ENCODE measurements at places on chromosomes 6 and 20.

- DNase-seq = no peak
Observed at GRCh38 chr6:55704421-55704820, 125.4 kb upstream of the HMGCLL1 start.

DNA sequence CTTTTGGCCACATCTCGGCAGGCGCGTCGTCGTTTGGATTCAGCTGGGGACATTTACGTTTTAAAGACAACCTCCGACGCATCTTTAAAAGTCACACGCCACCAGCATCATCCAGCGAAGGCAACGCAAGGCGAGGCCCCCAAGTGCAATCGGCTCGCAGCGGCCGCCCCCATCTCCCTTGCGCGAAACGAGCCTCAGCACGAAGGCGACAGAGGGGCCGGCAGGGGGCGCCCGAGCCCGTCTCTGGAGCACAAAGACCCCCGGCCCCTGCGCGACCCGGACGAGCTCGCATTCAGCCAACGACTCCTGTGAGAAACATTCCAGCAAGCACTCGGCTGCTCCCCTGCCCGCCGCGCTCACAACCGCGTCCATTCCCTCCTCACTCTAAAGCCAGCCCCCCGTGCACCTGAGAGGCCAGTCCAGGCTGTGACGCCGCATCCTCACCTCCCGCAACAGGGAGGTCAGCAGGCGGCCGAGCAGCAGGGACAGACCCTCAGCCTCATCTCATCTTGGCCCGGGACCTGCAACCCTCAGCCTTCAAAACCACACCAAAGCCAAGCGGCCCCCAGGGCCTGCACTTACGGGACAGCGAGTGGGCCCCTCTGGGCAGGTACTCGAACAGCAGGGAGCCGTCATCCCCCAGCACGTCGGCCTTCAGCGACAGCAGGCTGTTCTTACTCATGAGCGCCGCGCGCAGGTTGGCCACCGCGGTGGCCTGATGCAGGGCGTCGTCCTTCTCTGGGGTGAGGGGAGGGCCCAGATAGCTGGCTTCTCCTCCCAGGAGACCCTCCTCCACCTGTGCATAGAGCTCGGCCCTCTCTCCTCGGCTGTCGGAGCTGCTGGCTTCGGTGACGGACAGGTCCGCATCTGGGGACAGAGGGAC lies 35.8 kb downstream of the SLC2A4RG start:
- DNase-seq = no peak

DNA sequence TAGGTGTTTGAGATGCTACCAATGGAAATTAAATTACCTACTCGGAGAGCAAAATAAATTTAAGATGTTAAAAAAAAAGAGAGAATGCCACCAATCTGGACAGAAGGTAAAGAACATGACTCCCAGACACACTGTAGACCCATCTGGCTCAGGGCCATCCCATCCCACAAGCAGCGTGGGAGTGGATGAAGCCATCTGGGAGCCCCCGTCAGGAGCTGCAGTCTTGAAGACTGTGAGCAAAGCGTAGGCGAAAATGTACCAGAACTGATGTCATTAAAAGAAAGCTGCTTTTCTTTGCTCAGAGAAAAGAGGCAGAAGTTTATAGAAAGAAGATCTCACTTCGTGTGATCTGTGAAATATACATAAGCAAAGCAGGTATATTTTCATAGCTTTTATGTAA lies 815.7 kb downstream of the QKI start:
- no peak for DNase-seq

DNA sequence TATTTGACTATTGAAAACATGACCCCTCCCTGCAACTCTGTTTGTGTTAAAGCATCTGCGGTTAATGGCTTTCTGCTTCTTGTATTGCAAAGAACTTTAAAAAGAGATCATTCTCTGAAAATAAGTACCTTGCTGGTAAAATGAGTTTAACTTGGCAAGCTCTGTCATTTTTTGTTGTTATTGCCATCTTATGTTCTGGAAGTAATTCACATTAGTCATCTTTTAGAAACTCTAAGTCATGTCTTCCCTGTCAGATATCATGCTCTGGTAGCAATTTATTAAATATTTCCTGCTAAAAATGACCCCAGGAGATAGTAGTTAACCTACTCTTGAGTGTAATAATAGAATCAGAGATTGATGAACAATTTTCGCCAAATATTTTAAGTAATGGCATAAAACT lies 890.6 kb downstream of the KIF16B start:
- DNase-seq = no peak

DNA sequence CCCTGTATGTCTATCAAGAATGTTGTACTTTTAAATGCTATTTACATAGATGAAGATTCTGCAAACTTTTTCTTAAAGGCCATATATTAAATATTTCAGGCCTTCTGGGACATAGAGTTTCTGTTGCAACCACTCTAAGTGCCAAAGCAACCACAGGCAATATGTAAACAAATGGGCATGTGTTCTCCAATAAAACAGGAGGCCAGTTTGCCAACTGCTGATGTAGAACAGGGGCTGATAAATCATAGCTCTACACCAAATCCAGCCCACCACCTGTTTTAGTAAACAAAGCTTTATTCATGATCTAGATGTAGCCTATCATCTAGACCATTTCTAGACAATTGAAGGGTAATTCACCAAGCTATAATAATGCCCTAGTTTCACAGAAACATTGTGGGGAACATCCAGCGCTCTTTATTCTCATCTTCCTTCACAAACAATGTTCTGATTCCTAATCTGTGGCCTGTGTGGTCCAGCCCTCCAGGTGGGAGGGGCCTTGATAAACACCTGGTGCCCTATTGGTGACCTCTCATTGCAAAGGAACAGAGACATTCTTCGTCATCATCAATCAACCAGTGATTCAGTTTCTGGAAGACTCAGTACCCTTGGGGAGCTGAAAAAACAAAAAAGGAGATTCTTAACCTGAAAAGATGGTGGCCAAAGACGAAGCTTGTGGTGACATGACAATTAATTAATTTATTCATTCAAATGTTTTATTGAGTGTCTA lies 80.2 kb downstream of the PREP start:
- DNase-seq = peak; percentile 53

DNA sequence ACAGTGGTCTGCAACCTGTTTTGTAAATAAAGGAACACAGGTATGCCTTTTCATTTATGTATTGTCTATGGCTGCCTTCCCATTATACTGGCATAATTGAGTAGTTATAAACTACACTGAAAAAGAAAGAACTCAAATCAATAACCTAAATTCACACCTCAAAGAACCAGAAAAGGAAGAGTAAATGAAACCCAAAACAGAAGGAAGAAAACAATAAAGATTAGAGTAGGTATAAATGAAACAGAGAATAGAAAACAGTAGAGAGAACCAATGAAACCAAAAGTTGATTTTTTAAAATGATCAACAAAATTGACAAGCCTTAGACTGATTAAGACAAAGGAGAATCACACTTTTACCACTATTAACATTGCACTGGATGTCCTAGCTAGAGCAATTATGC lies 34.7 kb downstream of the FAM184A start:
- DNase-seq = no peak

- DNase-seq = peak; percentile 87
Observed at GRCh38 chr6:16257999-16258708, 19.8 kb downstream of the GMPR start.

GRCh38 chr6:108661430-108661829 lies 100.7 kb downstream of the FOXO3 start:
- DNase-seq = no peak

DNA sequence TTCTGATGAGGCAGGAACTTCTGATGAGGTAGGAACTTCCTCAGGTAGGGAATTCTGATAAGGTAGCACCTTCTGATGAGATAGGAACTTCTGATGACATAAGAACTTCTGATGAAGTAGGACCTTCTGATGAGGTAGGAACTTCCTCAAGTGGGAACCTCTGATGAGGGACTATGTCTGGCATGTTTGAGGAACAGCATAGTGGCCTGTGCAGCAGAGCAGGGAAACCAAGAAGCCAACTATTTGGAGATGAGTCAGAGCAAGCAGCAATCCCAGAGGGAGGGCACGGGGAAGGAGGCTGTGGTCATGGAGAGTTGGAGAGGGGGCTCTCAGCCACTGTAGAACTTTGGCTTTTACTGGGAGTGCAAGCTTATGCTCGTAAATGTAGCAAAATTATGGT lies 132.4 kb downstream of the CFAP61 start:
- no peak for DNase-seq

DNA sequence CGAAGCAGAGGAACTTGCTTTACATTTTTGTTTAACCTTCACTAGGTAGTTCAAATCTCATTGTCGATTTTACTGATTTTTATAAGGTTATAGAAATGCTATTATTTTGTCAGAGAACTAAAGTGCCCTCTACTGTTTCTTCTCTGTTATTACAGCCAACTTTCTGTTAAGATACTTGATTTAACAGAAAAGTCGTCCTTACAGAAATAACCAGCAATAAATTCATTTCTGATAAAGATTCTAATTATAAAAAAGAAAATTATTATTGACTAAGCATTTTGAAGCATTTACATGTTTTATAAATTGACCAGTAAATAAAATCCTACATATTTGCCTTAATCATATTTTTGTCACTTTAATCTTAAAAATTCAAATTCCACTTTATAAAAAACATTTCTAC lies 60.8 kb downstream of the OGFRL1 start:
- peak; percentile 12 for DNase-seq

DNA sequence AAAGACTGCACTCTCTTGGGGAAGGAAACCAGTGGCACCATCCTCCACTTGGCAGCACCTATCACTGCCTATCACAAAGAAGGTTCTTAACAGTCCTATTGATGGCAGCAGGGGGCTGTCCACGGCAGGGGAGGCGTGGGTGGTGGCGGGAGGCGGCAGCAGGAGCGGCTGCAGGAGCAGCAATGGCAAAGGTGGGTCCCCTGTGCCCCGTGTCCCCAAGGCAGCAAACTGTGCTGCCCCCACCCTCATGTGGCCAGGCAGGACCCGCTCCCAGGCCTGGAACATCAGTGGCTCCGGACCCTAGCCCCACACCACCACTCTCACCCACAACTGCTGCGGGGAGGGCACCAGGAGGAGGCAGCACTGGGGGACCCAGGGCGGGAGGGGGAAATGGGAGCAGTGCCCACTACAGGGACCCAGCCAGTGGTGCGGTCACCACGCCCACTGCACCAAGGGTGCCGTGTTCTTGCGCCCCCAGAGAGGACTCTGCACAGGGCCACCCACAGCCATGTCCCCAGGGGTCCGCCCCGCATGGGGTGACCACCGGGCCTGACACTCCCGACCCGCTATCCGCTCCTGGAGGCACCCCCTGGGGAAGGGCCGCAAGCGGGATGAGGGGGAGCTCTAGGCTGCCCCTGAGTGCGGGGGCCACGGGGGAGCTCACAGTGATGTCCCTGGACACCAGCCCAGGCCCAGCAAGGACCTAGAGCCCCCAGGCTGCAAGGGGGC lies 54.6 kb downstream of the GMDS start:
- no peak for DNase-seq

DNA sequence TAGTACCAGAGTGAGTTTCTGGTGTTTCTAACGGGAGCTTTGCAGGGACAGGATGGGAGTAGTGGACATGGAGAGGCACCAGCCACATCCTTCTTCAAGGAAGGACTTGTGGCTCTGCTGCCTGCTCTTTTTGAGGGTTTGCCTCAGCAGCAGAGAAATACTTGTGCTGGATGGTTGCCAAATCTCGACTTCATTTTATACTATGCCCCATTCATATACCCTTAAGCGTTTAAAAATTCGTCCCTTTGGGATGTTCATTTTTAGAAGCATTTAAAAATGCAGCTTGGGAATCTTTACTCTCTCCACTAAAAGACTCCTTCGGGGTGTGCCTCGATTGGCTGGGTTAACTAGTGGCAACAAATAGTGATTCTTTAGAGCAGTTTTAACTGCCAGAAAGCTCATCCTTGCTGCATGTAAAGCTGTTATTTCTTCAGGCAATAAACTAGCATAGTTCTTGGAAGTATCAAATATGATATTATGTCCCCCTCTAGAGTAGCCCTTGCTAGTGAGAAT lies 126.5 kb upstream of the B3GAT2 start:
- no peak for DNase-seq

DNA sequence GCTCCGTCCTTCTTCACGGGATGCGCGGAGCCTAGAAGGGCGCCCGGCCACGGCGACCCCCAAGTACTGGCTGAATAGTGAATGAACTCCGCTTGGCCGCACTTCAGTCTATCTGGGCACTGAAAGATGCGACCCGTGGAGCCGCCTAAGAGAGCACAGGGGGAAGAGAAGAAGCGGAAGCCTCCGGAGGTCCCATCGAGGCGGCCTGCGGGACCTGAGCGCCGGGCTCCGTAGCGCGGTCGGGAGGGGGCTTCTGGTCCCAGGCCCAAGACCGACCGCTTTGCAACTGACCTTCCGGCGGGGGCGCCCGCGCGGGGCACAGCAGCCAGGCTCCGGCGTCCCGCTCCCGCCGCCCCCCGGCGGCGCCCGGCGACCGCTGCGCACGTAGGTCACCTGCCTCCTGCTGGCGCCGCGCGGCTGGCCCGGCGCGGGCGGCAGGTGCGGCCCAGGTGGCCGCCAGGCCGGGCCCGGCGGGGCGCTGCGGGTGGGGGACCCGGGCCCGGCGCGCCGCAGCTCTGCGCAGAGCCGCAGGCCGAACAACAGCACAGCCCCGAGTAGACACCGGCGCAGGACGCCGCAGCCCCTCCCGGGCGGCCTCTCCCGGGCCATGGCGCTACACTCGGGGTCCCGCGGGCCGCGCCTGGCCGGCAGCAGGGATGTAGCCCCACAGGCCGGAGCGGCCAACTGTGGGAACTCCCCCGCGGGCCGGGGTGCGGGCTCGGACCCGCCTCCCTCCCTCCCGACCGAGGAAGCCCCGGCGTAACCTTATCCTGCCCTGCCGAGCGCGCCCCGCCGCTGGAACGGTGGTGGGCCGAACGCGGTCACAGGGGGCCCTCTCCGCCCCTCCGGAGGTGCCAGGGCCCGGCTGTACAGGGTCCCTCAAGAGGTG lies at the start of gene METTL24:
METTL24 (minus strand) TSS at position 686 of the 889 bp plus-strand sequence; CDS start at position 609, 77 bp downstream.
- DNase-seq = no peak

DNA sequence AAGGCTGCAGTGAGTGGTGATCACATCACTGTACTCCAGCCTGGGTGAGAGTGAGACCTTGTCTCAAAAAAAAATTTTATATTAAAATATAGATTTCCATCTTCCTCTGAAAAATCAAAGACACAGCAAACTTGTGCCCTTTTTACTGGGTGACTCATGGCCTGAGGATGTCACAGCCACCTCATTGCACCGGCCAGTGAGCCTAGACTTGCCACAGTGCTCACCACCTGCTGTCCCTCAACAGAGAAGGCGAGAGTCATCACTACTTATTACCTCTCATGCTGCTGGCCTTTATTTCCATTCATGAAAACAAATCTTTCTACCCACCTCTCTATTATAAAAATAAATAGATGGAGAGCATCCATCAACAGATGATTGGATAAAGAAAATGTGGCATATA lies 295.8 kb downstream of the PREX1 start:
- no peak for DNase-seq

DNA sequence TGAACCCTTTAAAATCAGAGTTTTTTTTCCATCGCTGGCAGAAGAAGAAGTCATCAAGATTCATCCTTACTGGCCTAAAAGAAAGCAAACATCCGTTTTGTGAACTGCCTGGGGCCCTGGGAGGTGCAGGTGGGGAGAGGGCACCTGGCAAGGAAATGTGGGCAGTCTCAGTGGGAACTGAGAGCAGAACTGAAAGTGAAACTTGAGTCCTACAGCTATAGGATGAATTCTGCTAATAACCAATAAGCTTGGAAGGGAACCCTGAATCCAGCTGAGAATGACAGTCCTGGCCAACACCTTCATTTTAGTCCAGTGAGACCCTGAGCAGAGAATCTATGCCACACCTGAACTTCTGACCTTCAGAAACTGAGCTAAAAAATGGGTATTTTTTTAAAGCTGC lies 130.1 kb upstream of the ASCC3 start:
- peak; percentile 52 for DNase-seq

Measured in NCI-H2029 treated with DMSO at 0.1 percent for 48 hours (cell line).